Cortex of kidney (tissue), 1 donor: ENCODE measurements at places on chromosomes 16 and 17.

GRCh38 chr17:78986649-78987328 is 7.1 kb upstream of the LGALS3BP start:
- no peak for DNase-seq

- no peak for DNase-seq
Observed at GRCh38 chr17:60902399-60902798, 224.7 kb downstream of the BCAS3 start.

DNA sequence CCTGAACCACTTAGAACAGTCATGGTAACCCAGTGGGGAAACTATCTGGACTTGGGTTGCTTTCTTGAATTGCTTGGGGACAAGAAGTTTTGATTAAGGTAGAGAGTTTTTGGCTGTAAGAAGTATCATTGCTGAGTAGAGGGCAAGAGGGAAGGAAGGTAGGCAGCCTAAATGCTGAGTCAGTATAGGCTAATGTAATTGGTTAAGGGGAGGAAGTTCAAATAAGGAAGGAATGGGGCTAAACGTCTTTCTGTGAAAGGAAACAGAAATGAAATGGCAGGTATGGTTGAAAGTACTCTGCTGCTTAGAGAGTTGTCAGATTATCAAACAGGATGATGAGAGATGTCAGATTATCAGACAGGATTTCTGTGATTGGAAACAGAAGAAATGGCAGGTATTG is 20.3 kb downstream of the KPNB1 start:
- no peak for DNase-seq

DNA sequence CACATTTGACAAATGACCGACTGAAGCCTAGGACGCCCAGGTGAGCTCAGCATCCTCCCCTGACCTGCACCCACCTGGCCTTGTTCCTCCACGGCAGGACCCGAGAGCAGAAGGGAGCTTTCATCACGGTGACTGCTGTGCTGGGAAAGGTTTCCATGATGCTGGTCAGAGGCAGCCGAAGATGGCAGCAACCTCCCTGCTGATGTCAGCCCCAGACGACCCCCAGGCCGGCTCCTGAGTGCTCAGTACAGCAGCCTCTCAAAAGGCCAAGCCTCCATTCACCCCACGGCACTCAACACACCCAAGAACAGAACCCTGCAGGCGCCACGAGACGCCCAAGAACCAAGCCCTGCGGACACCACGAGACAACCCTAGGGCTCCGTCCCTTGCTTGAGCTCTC is 119.8 kb downstream of the ANKRD11 start:
- no peak for DNase-seq

GRCh38 chr17:31321481-31321880 is at the start of gene EVI2A:
EVI2A (minus strand) TSS chr17:31321622; CDS start chr17:31319013, 2,609 bp downstream.
- DNase-seq, result no peak

- no peak for DNase-seq
Observed at GRCh38 chr16:47013910-47014309, 40.4 kb upstream of the DNAJA2 start.

DNA sequence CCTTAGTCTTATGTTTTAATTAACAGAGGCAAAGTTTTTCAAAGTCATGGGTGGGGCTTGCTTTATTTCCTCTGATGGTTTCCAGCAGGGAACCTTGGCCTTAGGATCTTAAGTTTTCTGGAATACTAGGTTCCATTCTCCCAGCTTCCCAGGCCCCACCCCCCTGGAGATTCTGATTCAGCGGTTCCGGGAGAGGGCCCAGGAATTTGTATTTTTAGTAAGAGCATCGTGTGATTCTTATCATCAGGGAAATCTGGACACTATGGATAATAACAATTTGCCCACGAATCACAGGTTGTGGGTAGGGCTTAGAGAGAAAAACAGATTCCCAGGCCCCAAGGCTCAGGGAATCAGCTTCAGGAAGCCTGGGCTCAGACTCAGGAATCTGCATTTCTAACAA is 263.6 kb downstream of the NTN1 start:
- DNase-seq, result no peak

- no peak for DNase-seq
Observed at GRCh38 chr17:29138971-29139691, 41.1 kb downstream of the MYO18A start.

DNA sequence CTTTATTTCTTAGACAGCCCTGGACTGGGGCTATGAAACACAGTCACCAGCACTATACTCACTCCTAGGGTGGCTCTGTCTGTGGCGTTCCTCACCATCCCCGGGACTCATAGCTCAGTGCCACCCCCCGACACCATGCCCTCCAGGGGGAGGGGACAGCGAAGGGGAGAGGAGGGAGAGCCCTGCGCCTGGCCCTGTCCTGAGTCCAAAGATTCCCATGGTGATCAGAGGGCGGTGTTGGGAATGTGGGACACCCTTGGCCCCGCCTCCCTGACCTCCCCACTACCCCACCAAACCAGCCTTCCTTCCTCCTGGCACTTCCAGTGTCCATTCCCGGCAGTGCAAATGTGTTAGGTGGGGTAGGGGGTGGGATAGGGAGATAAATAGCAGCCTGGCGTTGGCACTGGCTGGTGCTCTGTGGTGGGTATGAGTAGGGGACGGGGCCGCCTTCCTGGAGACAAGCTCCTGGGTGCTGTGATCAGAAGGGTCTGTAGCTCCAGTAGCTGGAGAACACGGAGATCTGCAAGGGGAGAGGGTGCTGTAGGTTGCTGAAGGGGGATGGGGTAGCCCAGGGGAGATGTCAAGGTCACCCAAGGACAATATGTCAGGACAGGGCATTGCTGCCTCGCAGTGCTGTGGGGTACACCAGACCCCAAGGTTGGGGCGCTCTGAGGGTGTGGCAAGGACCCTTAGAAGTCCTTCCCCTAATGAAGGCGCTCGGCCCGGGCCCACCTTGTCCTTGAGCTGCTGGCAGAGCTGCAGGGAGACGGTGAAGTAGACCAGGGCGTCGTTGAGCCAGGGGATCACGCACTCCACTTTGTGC is 2.0 kb downstream of the SMIM22 start:
- DNase-seq, result no peak

GRCh38 chr17:41118721-41119120 is 548 bp upstream of the KRTAP4-11 start:
- DNase-seq, result no peak

DNA sequence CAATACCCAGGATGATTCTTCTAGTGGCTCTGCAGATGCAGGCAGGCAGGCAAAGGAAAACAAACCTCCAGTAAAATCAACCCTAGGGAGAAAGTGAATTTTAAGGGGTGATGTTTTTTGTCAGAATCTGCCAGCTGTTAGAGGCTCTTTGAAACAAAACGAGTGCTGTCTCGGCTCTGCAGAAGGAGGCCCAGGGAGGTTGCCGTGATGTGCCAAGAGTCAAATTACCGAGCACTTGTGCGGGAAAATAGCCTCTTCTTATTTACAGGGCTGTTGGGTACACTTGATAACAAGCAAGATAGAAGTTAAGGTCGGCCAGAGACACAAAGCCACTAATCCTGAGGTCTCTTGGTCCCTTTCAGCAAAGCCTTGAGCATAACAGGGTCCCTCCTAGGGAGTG is 68.9 kb upstream of the EEF2KMT start:
- DNase-seq, result no peak

GRCh38 chr16:3938843-3939624 is 58.5 kb upstream of the CREBBP start:
- no peak for DNase-seq

DNA sequence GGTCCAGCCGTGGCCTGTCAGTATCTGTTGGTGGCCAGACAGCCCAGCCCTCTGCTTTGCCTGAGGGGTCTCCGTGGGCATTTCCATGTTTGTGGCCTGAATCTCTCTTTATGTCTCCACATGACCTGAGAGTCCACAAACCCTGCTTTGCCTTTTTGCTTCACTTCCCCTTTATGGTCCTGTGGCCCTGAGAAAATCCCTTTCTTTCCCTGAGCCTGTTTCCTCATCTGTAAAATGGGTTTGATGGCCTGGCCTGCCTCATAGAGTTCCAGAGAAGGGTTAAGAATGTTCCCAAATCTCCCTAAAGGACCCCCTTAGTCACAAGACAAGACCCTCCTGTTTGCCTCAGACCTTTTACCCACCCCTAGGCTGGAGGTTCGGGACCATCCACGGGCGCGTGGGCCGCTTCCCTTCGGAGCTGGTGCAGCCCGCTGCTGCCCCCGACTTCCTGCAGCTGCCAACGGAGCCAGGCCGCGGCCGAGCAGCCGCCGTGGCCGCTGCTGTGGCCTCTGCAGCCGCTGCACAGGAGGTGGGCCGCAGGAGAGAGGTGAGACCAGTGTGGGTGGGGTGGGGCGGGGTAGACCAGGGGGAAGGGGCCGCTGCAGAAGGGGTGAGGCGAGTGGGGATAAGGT is 26.2 kb upstream of the ALKBH5 start:
- no peak for DNase-seq

- DNase-seq, result no peak
Observed at GRCh38 chr17:16814439-16814838, 124.4 kb downstream of the CCDC144A start.

- no peak for DNase-seq
Observed at GRCh38 chr17:37744961-37745800, at the start of gene HNF1B. HNF1B (minus strand) TSS chr17:37745059; CDS start chr17:37744884, 175 bp downstream.

- no peak for DNase-seq
Observed at GRCh38 chr16:14341324-14342225, 270.5 kb downstream of the MRTFB start.

DNA sequence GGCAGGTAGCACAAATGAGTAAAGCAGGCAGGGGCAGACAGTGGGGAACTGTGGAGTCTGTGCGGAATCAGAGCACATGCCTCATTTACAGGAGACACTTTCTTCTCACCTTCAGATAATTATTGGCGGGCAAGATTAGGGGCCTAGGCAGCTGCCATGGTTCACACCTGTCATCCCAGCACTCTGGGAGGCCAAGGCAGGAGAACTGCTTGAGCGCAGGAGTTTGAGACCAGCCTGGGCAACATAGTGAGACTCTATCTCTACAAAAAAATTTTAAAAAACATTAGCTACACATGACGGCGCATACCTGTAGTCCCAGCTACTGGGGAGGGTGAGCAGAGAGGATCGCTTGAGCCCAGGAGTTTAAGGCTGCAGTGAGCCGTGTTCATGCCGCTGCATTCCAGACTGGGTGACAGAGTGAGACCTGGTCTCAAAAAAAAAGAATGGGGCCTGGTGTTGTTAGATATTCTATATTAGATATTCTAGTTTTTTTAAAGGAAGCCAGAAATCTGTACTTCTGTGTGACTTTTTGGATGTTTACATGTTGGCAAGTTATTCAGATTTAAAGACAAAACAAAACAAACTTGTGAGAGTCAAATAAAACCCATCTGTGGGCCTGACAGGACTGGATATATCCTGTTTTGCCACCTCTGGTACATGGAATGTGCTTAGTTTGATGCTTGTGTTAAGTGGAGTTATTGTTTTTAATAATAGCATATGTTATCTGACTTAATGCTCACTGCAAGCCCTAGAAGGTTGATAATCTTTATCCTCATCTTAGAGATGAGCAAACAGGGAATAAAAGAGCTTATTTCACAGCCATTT is 4.9 kb upstream of the LPCAT2 start:
- no peak for DNase-seq

- no peak for DNase-seq
Observed at GRCh38 chr17:7811251-7811650, 22.8 kb upstream of the KDM6B start.
